ENCODE measurements at places on chromosomes 16 and 17. TPM values are rescaled to one million over a fixed set of nuclear protein-coding genes. Genes with fewer than 3 reads are reported as not detected.

GRCh38 chr16:24978370-24978914 is 36.7 kb downstream of the ARHGAP17 start:
- no peak for DNase-seq

DNA sequence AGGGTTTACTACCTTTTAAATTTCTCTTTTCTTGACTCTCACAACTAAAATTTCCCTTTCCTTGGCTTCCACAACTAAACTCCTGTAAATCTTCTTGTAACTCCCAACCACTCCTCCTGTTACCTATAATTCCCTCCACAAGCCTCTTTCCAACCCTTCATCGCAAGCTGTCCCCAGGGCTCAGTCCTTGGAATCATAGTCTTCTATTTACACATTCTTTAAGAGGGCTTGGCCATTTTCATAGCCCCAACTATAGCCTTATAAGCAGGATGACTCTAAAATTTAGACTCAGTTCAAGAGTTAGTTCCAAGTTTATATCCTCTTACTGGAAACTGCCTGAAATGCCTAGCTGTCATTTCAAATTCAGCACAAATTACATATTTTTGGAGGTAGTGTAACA is 23.9 kb downstream of the GLG1 start:
- DNase-seq = no peak

GRCh38 chr17:57288040-57288772 is 31.9 kb downstream of the MSI2 start:
- DNase-seq = no peak

GRCh38 chr16:9016824-9017223 is 53.1 kb upstream of the USP7 start:
- no peak for DNase-seq

- DNase-seq = no peak
Observed at GRCh38 chr17:27218719-27219488, 75.0 kb upstream of the WSB1 start.

NOG gene
- 2.8 TPM for total RNA-seq

SOX15 gene
- total RNA-seq = 0.30 TPM

KRT36 gene
- total RNA-seq = not detected

GRCh38 chr17:8341456-8341855 is 1.8 kb downstream of the ODF4 start:
- DNase-seq = no peak

GRCh38 chr16:57566436-57566835 is 24.0 kb downstream of the ADGRG5 start:
- no peak for DNase-seq

TP53TG3B gene
- not detected for total RNA-seq

GRCh38 chr16:88782454-88783390 is 2.3 kb downstream of the PIEZO1 start:
- no peak for DNase-seq

DNA sequence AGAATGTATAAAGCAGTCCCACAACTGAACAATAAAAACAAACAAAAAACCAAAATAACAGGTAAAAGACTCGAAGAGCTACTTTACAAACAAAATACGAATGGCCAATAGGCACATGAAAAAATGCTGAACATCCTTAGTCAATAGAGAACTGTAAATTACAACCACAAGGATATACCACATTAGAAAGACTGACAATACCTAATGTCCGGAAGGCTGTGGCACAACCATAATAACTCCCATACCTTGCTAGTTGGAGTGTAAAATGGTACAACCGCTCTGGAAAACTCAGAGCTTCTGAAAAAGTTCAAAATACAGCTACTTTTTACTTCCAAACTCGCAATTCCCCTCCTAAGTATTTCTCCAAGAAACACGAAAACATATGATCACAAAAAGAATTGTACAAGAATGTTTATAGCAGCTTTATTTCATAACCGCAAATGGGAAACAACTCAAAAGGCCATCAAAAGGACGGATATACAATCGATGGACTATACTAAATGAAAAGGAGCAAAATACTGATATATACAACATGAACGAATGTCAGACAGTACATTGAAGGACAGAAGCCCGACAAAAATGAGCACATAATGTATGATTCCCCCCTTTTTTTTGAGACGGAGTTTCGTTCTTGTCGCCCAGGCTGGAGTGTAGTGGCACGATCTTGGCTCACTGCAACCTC is 2.3 kb downstream of the TP53 start:
- no peak for DNase-seq

DNA sequence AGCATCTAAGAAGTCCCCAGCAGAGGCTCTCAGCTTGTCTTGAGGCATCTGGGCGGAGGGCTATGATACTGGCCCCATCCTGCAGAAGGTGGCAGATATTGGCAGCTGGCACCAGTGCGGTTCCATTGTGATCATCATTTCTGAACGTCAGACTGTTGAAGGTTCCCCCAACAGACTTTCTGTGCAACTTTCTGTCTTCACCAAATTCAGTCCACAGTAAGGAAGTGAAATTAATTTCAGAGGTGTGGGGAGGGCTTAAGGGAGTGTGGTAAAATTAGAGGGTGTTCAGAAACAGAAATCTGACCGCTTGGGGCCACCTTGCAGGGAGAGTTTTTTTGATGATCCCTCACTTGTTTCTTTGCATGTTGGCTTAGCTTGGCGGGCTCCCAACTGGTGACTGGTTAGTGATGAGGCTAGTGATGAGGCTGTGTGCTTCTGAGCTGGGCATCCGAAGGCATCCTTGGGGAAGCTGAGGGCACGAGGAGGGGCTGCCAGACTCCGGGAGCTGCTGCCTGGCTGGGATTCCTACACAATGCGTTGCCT is at the start of gene CIITA:
Gene CIITA, plus strand, starts transcription at position 404 of the 543 bp plus-strand sequence. Its CDS starts 129 bp downstream, at position 533.
- peak; percentile 61 for DNase-seq

ZNF385C gene
- 0.40 TPM for total RNA-seq

ADCY9 gene
- total RNA-seq = 10.1 TPM

DNA sequence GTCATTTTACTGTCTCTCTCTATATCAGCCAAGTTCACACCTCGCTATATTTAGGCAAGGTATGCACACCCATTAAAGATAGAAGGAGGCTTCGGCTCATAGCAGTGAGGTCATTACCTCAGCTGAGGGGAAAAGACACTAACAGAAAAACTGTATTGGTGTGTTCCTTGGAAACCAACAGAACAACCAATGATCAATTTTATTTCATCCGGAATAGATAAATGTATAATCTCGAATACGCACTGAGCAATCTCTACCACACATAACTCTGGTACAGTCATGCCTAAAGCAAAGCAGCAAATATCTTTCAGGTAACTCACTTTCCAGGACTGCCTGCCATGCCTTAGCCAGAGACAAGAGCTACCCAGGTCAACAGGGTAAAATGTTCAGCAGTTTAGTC is 109.9 kb upstream of the CORO6 start:
- no peak for DNase-seq

NTN1 gene
- not detected for total RNA-seq

GRCh38 chr17:78140169-78141051 is 5.8 kb upstream of the C17orf99 start:
- peak; percentile 97 for DNase-seq

DNA sequence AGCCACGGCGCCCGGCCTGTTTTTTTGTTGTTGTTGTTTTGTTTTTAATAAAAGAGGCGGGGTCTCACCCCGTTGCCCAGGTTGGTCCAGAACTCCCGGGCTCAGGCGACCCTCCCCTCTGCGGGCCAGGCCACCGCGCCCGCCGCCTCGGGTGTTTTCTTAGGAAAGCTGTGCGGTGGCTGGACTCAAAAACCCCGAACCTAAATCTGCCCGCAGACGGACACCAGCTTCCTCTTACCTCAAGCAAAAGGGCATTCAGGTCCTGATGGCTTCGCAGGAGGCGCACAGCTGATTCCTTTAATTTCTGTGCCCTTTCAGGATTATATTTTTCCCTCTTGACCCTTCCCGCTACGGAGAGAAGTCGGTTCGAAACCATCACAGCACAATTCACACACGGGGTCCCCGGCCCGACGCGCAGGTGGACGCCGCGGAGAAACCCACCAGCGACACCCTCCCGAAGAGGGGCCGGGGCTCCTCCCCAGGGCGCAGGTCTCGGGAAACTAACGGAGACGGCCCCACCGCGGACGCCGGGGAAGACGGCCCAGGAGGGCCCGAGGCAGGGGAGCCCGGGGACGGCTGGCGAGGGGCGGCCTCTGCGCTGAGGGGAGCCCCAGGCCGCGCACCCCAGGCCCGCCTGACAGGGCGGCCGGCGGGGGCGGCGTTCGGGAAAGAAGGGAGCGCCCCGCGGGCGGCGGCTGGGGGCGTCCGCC is 653 bp downstream of the FANCA start:
- DNase-seq = no peak

- peak; percentile 46 for DNase-seq
Observed at GRCh38 chr17:79790805-79791734, 5.8 kb downstream of the CBX8 start.

- no peak for DNase-seq
Observed at GRCh38 chr17:74187761-74188160, 15.7 kb upstream of the RPL38 start.

GNAO1 gene
- total RNA-seq = 6.7 TPM

Measured in activated naive CD8-positive, alpha-beta T cell treated with anti-CD3 and anti-CD28 coated beads, Interleukin-2, amount 10 ng/mL, durations not matched to agents 7 days and 5 days (primary cell).